ENCODE measurements at places on chromosomes 5 and 9. TPM values are rescaled to one million over a fixed set of nuclear protein-coding genes. Genes with fewer than 3 reads are reported as not detected.

DNA sequence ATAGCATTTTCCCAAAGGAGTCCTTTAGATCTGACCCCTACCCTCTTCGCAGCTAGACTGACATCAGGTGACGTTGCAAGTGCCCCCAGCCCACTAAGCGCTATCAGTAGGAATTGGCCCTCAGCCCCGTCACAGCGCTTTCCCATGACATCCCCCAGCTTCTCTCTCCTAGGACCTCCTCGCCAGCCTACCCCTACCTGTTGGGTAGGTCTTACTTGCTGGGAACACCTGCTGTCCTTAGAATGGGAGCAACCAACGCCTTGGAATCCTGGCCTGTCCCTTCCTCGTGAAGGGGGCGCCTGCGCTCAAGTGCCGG is 584 bp upstream of the PIP5K1B start:
- peak overlapping the region; percentile 89 for H3K4me3 ChIP-seq
- DNase-seq, result no peak
- no peaks in the 10 kb centered on the region for H3K36me3 ChIP-seq
- peak overlapping the region; percentile 65 for H3K27ac ChIP-seq
- peaks cover 69% of the 10 kb centered on the region for H3K27me3 ChIP-seq

- no peak overlapping the region for H3K4me3 ChIP-seq
- no peaks in the 10 kb centered on the region for H3K27me3 ChIP-seq
- no peak for DNase-seq
- peaks cover 4% of the 10 kb centered on the region for H3K36me3 ChIP-seq
- H3K27ac ChIP-seq, result no peak overlapping the region
These were observed 185.5 kb downstream of the ARHGAP26 start for GRCh38 chr5:142955628-142956027.

GRCh38 chr9:121333950-121334773 is 35.9 kb downstream of the STOM start:
- H3K27me3 ChIP-seq, result no peaks in the 10 kb centered on the region
- peak overlapping the region; percentile 56 for H3K4me3 ChIP-seq
- peak overlapping the region; percentile 80 for H3K27ac ChIP-seq
- H3K36me3 ChIP-seq, result peaks cover 16% of the 10 kb centered on the region

GRCh38 chr9:33109097-33109496 is 32.6 kb upstream of the SMU1 start:
- DNase-seq, result no peak
- peak overlapping the region; percentile 73 for H3K27ac ChIP-seq
- H3K36me3 ChIP-seq, result peaks cover 11% of the 10 kb centered on the region
- no peak overlapping the region for H3K4me3 ChIP-seq

DNA sequence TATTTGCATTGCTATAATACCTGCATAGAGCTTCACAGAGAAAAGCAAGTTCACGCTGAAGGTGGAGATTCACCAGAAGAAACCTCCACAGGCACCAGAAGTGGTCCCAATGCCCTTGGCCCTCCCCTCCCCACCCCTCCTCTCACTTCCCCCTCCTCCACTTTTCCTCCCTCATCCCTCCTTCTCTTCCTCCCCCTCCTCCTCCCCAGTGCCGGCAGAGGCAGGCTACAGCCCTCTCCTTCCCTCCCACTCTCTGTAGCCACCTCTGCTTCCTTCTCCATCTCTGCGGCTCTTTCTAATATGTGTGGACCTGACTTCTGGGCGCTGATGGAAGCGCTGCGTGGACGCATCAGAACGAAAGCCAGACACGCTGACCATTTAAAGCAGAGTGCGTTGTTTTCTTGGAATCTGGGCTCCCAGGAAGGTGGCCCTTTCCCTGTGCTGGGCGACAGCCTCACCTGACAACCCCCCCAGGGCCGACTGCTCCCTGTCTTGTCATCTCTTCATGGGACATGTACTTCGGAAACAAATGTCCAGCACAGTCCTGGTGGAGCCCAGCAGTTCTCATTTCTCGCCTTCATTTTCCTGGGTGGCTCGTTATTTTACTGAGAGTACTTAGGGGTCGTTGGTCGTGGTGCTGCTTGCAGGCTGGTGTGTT is 29.5 kb downstream of the NDUFS6 start:
- H3K36me3 ChIP-seq, result peaks cover 11% of the 10 kb centered on the region
- H3K4me1 ChIP-seq, result peaks cover 8% of the 10 kb centered on the region
- peaks cover 27% of the 10 kb centered on the region for H3K27me3 ChIP-seq
- no peak overlapping the region for H3K27ac ChIP-seq
- DNase-seq, result no peak

- no peak overlapping the region for H3K4me3 ChIP-seq
- no peak overlapping the region for H3K27ac ChIP-seq
- H3K36me3 ChIP-seq, result no peaks in the 10 kb centered on the region
- H3K27me3 ChIP-seq, result no peaks in the 10 kb centered on the region
- peaks cover 5% of the 10 kb centered on the region for H3K4me1 ChIP-seq
These were observed 648.5 kb downstream of the MTRR start for GRCh38 chr5:8517456-8517855.

DNA sequence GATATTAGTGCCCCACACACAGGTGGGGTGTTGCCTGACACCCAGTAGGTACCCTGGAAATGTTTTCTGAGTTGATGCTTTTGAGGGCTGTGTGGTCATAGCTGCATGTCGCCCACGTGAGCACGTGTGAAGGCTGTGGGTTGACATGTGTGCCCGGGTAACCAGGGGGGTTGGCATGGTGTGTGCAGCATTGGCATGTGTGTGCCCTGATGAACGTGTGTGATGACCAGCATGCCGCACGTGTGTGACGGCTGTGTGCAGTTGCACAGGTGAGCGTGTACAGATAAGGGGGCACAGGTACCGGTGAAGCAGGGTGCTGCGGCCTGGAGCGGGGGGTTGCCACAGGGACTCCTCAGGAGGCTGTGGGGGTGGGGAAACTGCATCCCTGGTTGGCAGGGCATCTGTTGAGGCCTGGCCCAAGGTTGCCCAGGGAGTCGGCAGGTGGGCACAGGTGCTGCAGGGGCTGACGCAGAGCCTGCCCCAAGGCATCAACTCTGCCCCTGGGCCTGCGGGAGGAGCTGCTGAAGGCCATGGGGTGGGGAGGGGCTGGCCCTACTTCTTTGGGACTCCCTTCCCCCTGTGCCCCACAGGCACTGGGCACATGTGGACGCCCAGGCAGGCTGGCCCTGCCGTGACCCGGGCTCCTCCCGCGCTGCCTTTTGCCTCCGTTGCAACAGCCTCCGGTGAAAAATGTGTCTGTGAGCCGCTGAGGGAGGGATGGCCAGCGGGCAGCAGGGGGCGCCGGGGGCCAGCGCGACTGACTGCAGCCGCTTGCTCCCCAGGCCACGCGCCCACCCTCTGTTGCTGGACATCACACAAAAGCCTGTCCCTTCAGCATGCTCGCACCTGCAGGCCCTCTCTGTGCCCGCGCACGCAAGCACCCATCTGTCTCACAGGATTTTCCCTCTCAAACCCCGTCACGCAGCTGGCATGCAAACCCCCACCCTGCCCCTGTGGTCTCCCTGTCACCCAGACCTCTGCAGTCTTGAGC is 2.2 kb downstream of the UNC5A start:
- peaks cover 12% of the 10 kb centered on the region for H3K4me1 ChIP-seq
- DNase-seq, result no peak
- no peaks in the 10 kb centered on the region for H3K36me3 ChIP-seq
- H3K27me3 ChIP-seq, result peaks cover 71% of the 10 kb centered on the region
- peak overlapping the region; percentile 58 for H3K4me3 ChIP-seq

GRCh38 chr5:135942202-135942771 is 12.5 kb downstream of the LECT2 start:
- H3K27me3 ChIP-seq, result peaks cover 29% of the 10 kb centered on the region
- no peak overlapping the region for H3K4me3 ChIP-seq
- no peak for DNase-seq
- H3K36me3 ChIP-seq, result no peaks in the 10 kb centered on the region
- H3K4me1 ChIP-seq, result peaks cover 13% of the 10 kb centered on the region

- H3K36me3 ChIP-seq, result no peaks in the 10 kb centered on the region
- no peak overlapping the region for H3K27ac ChIP-seq
- no peak overlapping the region for H3K4me3 ChIP-seq
- H3K27me3 ChIP-seq, result peaks cover 4% of the 10 kb centered on the region
These were observed 368.2 kb downstream of the TMEM161B start for GRCh38 chr5:87900419-87900818.

LCP2 gene
- not detected for total RNA-seq

SLC23A1 gene
- 1.6 TPM for total RNA-seq

SPOCK1 gene
- 45.1 TPM for total RNA-seq

ATG12 gene
- 45.9 TPM for total RNA-seq

ADAMTS6 gene
- total RNA-seq, result 3.0 TPM
